ENCODE measurements at places on chromosomes 3 and 15.

DNA sequence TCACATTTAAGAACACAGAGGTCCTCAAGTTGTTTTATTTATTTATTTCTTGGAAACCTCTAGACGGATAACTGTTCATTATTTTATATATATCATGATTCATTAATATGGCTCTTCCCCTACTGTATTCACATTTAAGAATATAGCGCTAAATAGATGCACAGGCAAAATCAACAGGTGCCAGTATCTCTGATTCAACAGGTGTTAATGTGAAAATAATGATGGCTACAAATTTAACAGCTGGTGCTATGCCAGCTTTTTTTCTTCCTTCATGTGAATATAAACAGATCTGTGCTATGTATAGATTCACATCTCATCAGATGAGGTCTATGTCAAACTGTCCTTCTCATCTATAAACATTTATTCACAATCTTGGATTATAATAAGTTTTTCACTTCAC lies 218.5 kb upstream of the NR2F2 start:
- no peak for DNase-seq

DNA sequence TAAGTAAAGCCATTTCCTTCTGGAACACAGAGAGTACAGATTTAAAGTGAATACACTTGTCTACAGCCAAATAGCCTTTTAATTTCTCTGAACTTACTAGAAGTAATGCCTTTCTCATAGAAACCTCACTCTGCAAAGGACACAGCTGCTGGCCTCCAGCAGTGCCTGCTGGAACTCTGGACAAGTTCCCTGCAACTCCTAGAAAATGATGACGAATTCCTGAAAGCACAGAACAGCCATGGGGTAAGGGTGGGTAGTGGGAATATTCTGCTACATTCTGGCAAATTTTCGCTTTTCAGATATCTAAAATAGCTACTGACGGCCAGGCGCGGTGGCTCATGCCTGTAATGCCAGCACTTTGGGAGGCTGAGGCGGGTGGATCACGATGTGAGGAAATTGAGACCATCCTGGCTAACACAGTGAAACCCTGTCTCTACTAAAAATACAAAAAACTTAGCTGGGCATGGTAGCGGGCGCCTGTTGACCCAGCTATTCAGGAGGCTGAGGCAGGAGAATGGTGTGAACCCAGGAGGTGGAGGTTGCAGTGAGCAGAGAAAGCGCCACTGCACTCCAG lies 34.4 kb downstream of the RYK start:
- DNase-seq = no peak

- DNase-seq = no peak
These were observed 127.1 kb upstream of the FHIT start for GRCh38 chr3:61378311-61378710.

DNA sequence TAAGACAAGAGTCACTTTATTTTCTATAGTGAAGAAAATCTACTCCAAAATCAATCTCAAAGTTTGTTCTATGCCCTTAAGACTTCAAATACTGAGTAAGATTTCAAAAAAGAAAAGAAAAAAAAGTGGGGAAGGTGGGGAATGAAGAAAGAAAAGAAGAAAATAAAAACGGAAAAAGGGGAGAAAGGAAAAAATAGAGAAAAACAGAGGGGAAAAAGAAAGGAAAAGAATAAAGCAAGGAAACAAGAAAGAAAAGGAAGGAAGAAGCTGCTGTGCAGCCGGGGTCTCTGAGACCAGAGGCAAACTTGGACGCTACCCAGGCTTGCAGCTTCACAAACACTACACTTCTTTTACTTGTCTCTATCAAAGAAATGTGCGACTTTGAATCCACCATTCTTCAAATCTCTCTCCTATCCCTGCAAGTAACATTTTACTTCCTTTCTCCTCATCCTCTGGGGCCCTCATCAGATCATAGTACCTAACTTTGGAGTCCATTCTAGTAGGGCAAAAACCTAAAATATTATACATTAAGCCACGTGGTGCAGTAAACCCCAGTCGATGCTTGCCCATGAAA lies 279.8 kb downstream of the FOXP1 start:
- DNase-seq = no peak

DNA sequence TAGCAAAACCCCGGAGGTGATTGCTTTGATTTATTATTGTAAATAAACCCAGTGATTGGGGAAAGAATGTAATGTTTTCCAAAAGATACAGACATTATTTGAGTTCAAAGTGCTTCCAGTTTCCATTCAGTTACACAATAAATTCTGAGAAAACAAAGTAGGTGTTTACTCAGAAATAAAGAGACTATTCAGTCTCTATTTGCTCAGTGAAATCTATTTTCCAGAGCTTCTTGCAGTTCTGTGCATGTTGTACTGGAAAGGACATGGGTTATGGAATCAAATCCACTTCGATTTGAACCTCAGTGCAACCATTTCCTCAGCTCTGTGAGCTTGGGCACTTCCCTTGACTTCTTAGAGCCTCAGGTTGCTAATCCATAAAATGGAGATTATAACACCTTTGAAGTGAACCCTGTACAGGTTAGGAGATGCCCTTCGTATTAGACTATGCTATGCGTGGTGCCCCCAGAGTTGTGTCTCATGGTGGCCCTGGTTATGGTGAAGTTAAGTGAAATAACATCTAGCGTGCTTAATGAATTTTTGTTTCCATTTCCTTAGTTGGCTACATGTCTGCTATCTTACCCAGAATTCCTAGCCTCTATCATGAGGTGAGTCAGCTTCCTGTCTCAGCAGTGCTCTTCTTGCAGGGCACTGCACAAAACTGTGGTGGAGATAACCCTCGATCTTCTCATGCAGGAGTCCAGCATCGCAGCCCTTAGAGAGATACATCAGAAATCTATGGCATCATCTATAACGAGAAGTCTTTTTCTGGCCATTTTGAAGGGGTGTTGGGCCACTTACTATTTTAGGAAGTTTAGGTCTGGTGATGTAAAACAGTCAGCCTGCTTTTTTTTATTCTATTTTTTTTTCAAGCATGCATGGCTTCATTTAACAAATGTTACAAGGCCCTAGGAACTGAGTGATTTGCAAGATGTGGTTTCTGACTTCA lies 97.7 kb downstream of the RPL39L start:
- DNase-seq = no peak

DNA sequence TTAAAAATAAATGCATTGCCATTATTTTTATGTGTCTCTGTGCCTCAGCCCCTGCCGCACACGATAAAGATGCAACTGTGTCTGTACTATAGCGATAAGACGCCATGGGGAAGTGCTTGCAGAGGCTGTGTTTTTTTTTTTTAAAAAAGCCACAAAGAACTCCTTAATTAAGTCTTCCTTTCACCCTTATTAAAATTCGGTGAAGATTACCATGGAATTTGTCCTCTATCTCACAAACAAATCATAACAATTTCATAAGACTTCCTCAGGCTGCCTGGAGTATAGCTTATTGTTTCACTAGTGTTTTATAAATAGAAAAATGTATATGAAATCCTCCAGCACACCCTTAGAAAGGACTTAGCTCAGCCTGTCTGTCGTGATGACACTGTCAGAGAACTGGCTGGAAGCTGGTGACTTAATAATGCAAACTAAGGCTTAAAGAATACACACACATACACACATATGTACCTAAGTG lies 374.8 kb upstream of the SLCO3A1 start:
- DNase-seq = no peak

- no peak for DNase-seq
These were observed 19.8 kb upstream of the SMAD6 start for GRCh38 chr15:66682246-66682645.

DNA sequence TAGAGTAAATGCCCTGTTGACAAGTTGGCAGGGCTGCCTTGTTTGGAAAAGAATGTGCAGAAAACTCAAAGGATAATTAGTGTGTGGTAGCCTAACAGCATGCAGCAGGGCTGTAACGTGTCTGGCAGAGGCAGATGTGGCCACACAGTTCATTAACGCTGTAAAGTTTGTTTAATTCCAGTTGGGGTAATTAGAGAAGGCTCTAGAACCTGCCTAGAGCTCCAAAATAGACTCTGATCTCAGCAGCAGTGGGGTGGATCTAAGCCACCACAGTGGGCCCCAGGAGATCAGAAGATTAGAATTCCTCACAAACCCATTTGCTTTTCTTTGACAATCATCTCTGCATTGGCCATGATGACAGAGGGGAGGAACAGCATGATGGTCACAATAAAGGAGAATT lies 65.1 kb upstream of the LEKR1 start:
- DNase-seq = no peak

All from GM12892 (cell line).